Lower lobe of right lung (tissue), 2 donors: ENCODE measurements at places on chromosomes 7 and 10. TPM values are rescaled to one million over a fixed set of nuclear protein-coding genes. Genes with fewer than 3 reads are reported as not detected.

MORN4 gene
- total RNA-seq, result 5.4 TPM

HOXA2 gene
- 1.5 TPM for total RNA-seq

PNLIPRP2 gene
- total RNA-seq, result not detected

STAG3 gene
- 4.1 TPM for total RNA-seq

TUBAL3 gene
- total RNA-seq, result not detected

PRKG1 gene
- 23.6 TPM for total RNA-seq
